ENCODE measurements at places on chromosomes 1 and 21.

DNA sequence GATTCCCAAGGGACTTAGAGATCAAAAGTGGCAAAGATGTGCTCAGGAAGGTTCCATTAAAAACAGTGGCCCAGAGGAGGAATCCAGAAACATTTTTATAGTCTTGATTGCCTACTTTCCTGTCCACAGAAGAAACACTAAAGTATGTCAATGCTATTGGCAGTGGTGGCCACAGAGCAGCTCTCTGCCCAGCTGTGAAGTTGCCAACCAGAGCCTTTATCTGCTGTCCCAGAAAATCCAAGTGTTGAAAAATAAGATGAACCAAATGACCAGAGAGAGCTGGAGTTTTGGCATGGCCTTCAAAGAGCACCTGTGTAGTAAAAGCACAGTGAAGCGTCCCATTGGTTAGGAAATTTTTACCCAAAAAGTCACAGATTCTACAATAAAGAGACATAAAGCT, 181.2 kb downstream of the TGFBR3 start:
- DNase-seq: no peak

DNA sequence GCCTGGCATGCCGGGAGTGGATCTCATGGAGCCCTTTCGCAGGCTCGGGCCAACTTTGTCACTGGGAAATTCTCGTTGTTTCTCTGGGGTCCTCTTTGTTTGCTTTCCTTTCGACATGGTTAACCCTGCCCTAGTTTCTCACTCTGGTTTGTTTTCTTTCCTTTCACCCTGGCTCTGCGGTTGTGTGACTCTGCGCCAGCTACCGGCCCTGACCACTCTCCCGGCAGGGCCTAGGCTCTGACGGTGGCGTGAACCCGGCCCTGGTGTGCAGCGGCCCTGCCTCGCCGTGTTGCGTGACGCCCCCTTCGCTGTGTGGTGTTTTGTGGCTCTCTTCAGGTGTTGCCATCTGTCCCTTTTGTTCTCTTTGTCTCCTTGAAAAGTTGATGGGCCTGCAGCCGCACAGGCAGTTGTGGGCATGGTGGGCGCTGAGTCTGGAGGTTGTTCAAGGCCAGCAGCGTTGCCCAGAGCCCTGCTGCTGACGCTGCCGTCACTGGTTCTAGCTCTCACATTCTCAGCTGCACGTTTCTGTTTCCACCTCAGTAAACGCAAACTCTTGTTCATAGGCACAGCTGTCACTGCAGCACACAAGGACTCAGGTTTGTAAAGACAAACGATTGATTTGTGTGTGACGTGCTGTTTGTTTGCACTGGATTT, 64.6 kb upstream of the DIP2A start:
- no peak for DNase-seq

DNA sequence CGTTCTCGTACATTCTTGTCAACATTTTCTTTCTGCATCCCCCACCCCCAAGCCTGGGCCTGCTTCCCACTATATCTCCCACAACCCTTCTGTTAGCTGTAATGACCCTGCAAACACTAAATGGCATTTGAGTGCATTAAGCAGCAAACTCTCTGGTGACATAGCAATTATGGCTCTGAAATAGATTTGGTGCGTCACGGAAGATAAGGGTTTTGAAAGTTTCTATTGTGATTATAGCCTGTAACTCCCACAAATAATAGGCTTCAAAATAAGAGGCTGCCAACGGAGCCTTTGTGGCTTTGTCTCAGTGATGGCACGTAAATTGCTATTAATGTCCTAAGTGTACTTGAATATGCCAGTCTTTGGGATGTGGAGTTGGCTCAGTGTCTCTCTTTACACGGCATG, 277.6 kb downstream of the PBX1 start:
- DNase-seq: no peak

- DNase-seq: no peak
Measured at GRCh38 chr1:225483818-225484656, 56.2 kb upstream of the LBR start.
